B cell (primary cell): ENCODE measurements at places on chromosomes 4 and X. TPM values are rescaled to one million over a fixed set of nuclear protein-coding genes. Genes with fewer than 3 reads are reported as not detected.

NLGN3 gene
- 0.81 and 1.1 TPM in 2 replicates for polyA plus RNA-seq

PNMA3 gene
- 2.5 and 3.8 TPM in 2 replicates for polyA plus RNA-seq

NSUN7 gene
- polyA plus RNA-seq = 0.56 and 0.75 TPM in 2 replicates

CACNA1F gene
- polyA plus RNA-seq = 9.3 and 9.5 TPM in 2 replicates

USP17L18 gene
- polyA plus RNA-seq = not detected in 2 replicates

FAM241A gene
- 0.43 and 0.85 TPM in 2 replicates for polyA plus RNA-seq

BMPR1B gene
- not detected in 2 replicates for polyA plus RNA-seq

HELT gene
- polyA plus RNA-seq = not detected in 2 replicates

HSFX1 gene
- 1.2 and 1.3 TPM in 2 replicates for polyA plus RNA-seq

MAML3 gene
- 0.94 and 1.6 TPM in 2 replicates for polyA plus RNA-seq

FAT4 gene
- not detected in 2 replicates for polyA plus RNA-seq

MND1 gene
- polyA plus RNA-seq = not detected in 2 replicates

PHEX gene
- 0.01 and 0.04 TPM in 2 replicates for polyA plus RNA-seq

FAM184B gene
- not detected in 2 replicates for polyA plus RNA-seq

CT55 gene
- not detected in 2 replicates for polyA plus RNA-seq

SERPINA7 gene
- polyA plus RNA-seq = not detected in 2 replicates

RTL3 gene
- polyA plus RNA-seq = not detected in 2 replicates

NRK gene
- not detected in 2 replicates for polyA plus RNA-seq

MGARP gene
- polyA plus RNA-seq = 0.28 TPM in 1 of 2 replicates, not detected in the other

MRFAP1L1 gene
- polyA plus RNA-seq = 12.5 and 16.8 TPM in 2 replicates

SPARCL1 gene
- polyA plus RNA-seq = not detected in 2 replicates

AIFM1 gene
- 11.4 and 14.8 TPM in 2 replicates for polyA plus RNA-seq

FGFR3 gene
- not detected in 2 replicates for polyA plus RNA-seq

GAGE12F gene
- not detected in 2 replicates for polyA plus RNA-seq

ADAM29 gene
- not detected in 2 replicates for polyA plus RNA-seq

BST1 gene
- 0.68 and 1.00 TPM in 2 replicates for polyA plus RNA-seq

PSAPL1 gene
- polyA plus RNA-seq = not detected in 2 replicates

ACE2 gene
- not detected in 2 replicates for polyA plus RNA-seq

DCHS2 gene
- 0.06 and 0.16 TPM in 2 replicates for polyA plus RNA-seq

ABLIM2 gene
- polyA plus RNA-seq = 2.5 and 3.3 TPM in 2 replicates

RBM47 gene
- 5.4 and 5.6 TPM in 2 replicates for polyA plus RNA-seq

CFAP99 gene
- not detected in 2 replicates for polyA plus RNA-seq

GBA3 gene
- not detected in 2 replicates for polyA plus RNA-seq

SULT1E1 gene
- polyA plus RNA-seq = not detected in 2 replicates

FHIP1A gene
- 0.03 and 0.04 TPM in 2 replicates for polyA plus RNA-seq

EXOC1L gene
- polyA plus RNA-seq = not detected in 2 replicates

GPR50 gene
- not detected in 2 replicates for polyA plus RNA-seq

SFRP2 gene
- not detected in 2 replicates for polyA plus RNA-seq

MMRN1 gene
- polyA plus RNA-seq = 0.23 and 0.33 TPM in 2 replicates

MAGEE1 gene
- polyA plus RNA-seq = 1.9 and 3.2 TPM in 2 replicates

UGT2B11 gene
- not detected in 2 replicates for polyA plus RNA-seq

NAP1L2 gene
- polyA plus RNA-seq = 0.13 and 0.25 TPM in 2 replicates

GAGE12D gene
- not detected in 2 replicates for polyA plus RNA-seq

CXXC4 gene
- polyA plus RNA-seq = not detected in 2 replicates

LIMCH1 gene
- not detected in 2 replicates for polyA plus RNA-seq

GASK1B gene
- 0.10 and 0.27 TPM in 2 replicates for polyA plus RNA-seq

ARX gene
- not detected in 2 replicates for polyA plus RNA-seq

SLIT2 gene
- polyA plus RNA-seq = not detected in 2 replicates

SYP gene
- polyA plus RNA-seq = 0.61 and 1.6 TPM in 2 replicates

TKTL2 gene
- 0.16 and 0.35 TPM in 2 replicates for polyA plus RNA-seq

FAM9B gene
- polyA plus RNA-seq = not detected in 2 replicates

PABPC5 gene
- not detected in 2 replicates for polyA plus RNA-seq

CPXCR1 gene
- polyA plus RNA-seq = not detected in 2 replicates

SLITRK4 gene
- polyA plus RNA-seq = 0.01 TPM in 1 of 2 replicates, not detected in the other

OTUD6A gene
- not detected in 2 replicates for polyA plus RNA-seq
